ENCODE measurements at places on chromosomes 3 and 15.

GRCh38 chr15:36447373-36447772 lies 132.1 kb upstream of the CDIN1 start:
- no peak for DNase-seq

GRCh38 chr15:98147415-98147814 lies 186.9 kb downstream of the ARRDC4 start:
- DNase-seq, result peak; percentile 91

GRCh38 chr3:40968666-40969065 lies 230.6 kb upstream of the CTNNB1 start:
- DNase-seq, result no peak

- no peak for DNase-seq
Measured at GRCh38 chr3:100020876-100021644, 93.2 kb downstream of the FILIP1L start.

DNA sequence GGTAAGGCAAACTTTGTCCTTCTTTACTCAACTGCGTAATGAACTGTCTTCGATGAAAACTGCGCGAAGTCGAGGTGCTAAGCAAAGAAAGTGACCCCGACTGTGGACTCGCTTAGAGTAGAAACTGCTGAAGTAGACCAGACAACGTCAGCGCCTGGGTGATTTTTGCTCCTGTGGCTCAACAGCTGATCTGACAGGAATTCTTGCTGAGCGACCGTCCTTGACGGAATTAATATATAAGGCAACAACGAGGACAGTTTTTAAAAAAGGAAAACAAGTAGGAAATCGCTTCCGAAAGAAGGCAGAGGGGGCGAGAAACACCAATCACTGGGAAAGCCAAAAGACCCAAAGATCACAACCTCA lies 541 bp downstream of the RPS27L start:
- peak; percentile 58 for DNase-seq

DNA sequence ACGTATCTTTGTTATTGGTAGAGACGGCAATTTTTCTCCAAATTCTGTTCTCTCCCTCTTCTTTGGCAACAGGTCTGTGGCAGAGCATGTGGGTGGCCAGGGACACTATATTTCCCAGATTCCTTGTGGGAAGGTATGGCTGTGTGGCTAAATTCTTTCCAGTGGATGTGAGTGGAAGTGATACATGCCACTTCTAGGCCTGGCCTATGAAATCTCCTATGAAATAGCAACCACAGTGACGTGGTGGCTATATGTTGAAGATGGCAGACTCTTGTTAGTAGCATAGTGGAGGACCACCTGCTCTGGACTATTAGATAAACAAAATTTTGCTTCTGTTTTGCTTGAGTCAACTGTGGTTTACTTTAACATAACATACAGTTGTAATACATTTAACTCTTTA lies 243.3 kb downstream of the IL20RB start:
- DNase-seq, result no peak
